NCI-H2081 treated with DMSO at 0.1 percent for 48 hours (cell line): ENCODE measurements at places on chromosomes 1 and 21.

GRCh38 chr1:215407575-215407974 lies 159.5 kb upstream of the KCTD3 start:
- DNase-seq: no peak

- DNase-seq: no peak
Measured at GRCh38 chr1:15168479-15168878, 14.9 kb downstream of the TMEM51 start.

- no peak for DNase-seq
Measured at GRCh38 chr1:203569490-203570318, 56.9 kb upstream of the ATP2B4 start.

GRCh38 chr1:176177764-176178163 lies 29.3 kb downstream of the COP1 start:
- DNase-seq: no peak

GRCh38 chr1:108028841-108029388 lies 63.9 kb upstream of the VAV3 start:
- no peak for DNase-seq
